ENCODE measurements at places on chromosomes 5 and 9.
A peak's percentile ranks its signal among the peaks of the same experiment; 100 is the strongest.

DNA sequence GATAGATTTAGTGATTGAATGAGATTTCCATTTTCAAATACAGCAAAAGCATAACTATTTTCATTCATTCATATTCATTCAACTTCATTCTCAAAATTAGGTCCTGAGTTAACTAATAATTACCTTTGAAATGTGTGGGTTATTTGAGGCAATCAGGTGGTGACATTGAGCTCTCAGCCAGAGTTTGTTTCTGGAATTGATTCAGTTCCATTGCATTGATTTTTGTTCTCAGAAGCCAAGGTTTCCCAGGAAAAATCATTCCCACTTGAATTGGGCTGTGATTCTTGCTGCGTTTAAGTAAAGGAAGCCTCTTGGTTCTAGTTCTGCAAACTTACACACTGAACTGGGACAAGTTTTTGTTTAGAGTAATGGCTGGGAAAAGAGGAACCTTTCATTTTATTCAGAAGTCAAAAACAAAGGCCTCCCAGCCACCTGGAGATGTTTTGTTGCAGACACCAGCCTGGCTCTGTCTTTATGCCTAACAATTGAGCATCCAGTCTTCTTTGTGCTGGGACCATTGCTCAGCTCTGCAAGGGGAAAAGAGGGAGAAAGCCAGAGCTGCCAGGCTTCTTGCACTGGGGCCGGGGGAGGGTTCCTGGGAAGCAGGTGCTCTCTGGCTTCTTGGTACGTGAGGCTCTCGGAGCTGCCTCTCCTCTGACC is 198.6 kb downstream of the TRIO start:
- DNase-seq: no peak

DNA sequence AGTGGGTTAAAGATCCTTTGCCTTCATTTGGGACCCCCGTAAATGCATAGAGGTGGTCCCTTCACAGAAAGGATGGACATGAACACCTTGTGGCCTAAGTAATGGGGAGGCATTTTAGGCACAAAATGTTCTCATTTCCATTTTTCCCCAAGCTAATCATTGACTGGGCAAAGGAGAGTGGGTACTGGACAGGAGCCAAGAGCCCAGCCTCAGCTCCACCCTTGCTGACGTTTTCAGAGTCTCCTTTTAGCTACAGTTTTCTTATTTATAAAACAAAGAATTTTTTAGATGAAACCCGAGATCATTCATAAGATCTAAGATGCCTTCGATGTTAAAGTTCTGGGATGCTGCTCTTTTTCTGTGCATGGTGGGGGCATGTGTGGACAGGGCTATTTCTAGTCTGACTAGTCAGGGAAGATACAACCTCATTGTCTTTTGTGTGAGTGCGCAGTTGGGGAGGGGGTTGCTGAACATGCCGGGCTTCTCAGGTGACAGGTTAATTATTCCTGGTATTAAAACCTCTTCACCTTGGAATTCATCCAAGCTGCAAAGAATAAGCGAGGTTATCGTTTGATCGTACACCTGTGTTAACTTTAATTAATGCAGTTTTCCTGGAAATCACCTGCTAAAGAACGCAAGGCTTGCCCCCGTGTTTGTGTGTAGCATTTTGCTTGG is 48.4 kb downstream of the ADAMTS16 start:
- DNase-seq: no peak

DNA sequence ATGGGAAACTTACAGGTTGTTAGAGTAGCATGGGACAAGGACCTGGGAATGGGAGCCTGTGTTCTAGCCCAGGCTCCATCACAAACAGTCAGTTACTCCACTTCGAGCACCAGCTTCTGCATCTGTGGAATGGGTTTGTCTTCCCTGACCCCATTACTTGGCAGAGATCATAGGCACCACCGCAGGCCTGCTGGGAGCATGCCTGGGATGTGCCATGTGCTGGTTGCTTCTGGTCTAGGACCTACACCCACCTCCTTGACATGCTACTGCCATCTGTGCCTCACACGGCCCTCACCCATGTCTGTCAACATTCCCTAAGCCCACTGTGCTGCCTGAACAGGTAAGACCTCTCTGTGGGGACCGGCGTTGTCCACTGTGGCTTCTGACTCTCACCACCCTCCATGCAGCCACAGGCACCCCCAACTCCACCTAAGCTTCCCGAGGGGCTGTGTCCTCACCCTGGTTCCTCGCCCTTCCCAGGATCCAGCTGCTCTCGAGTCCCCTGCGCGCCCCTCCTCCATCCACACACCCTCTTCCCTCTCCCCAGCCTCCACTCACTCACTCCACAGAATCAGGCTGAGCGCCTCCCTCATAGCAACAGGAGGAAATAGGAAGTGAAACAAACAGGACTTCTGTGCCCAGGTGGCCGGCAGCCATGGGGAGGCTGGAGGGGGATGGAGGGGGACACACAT is 85.9 kb upstream of the FAM120A start:
- DNase-seq: no peak

- no peak for DNase-seq
Observed at GRCh38 chr9:74729136-74729695, 158.5 kb downstream of the TRPM6 start.

DNA sequence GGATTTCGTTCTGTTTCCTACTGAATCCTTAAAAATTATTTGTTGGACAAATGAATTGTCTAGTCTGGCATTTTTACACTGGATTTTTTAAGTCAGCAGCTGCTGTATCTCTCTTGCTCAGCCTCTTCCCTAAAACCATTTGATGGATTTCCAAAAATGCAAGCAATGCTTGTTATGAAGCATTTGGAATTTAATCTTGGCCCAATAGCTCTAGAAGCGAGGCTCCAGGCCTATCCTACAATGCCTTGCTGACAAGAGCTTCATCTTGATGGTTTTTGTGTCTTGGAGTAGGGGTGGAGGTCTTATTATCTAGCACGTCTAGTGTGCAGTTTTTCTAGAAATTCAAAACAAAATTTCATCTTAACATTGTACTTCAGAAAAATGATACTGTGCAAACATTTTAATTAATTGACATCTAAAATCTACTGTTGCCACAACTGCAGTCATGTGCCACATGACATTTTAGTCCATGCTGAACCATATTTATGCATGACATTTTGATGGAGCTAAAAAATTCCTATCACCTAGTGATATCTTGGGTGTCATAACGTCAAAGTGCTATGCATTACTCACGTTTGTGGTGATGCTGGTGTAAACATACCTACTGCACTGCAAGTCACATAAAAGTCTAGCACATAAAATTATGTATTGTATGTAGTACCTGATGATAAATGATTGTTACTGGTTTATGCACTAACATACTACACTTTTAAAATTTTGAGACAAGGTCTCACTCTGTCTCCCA is 5.9 kb upstream of the RAD23B start:
- no peak for DNase-seq

- DNase-seq: no peak
Observed at GRCh38 chr5:35440409-35440808, 177.3 kb upstream of the SPEF2 start.

DNA sequence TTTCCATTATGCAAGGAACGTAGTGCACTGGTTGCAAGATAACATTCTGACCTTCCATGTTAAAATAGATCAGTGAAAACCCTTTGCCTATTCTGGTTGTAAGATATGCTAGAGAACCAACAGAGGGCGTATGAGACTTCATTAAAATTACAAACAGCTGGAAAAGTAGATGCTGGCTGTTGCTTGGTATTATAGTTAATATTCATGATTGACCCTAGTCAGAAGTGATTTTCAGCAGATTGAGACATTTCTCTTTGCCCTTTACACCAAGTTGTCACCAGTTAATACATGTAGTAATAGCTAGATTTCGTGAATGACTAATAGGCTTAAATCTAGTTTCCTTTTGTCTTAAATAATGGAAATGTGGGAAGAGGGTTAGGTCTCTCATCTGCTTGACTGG is 13.8 kb upstream of the FGF18 start:
- no peak for DNase-seq

GRCh38 chr5:128490761-128491160 is 47.3 kb downstream of the FBN2 start:
- no peak for DNase-seq

- no peak for DNase-seq
Observed at GRCh38 chr5:177306674-177307543, 3.3 kb downstream of the PRELID1 start.

DNA sequence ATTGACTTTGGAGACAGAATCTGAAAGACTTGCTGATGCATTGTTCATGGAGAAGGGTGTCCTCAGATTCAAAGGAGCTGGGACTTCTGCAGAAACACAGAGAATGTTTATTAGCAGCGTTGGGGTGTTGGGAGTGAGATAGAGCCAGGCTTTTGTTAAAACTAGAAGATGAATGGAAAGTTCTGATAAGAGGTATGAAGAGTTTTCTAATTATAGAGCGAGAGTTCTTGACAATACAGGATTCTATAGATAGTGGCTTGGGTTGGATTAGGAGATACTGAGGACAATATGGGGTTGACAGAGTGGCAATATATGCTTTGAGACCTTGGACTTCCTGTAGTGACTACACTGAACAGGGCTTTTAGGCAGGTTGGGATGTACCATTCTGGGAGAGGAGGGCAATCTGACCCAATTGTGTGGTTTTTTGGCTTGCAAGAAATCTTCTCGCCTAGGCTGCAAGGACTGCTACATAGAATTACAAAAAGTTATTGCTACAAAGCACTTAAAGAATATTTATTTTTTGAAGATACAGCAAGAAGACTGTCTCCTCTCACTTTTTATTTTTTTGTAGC is 83.1 kb downstream of the FER start:
- no peak for DNase-seq

GRCh38 chr5:134732819-134733218 is 5.5 kb upstream of the CAMLG start:
- no peak for DNase-seq

GRCh38 chr5:34570721-34571676 is 85.1 kb upstream of the RAI14 start:
- no peak for DNase-seq

- no peak for DNase-seq
Observed at GRCh38 chr9:94792511-94792910, 66.0 kb downstream of the AOPEP start.

- no peak for DNase-seq
Observed at GRCh38 chr5:151643388-151643787, 43.3 kb downstream of the SPARC start.

- DNase-seq: no peak
Observed at GRCh38 chr5:141485321-141486055, 658 bp downstream of the PCDHGC4 start.

DNA sequence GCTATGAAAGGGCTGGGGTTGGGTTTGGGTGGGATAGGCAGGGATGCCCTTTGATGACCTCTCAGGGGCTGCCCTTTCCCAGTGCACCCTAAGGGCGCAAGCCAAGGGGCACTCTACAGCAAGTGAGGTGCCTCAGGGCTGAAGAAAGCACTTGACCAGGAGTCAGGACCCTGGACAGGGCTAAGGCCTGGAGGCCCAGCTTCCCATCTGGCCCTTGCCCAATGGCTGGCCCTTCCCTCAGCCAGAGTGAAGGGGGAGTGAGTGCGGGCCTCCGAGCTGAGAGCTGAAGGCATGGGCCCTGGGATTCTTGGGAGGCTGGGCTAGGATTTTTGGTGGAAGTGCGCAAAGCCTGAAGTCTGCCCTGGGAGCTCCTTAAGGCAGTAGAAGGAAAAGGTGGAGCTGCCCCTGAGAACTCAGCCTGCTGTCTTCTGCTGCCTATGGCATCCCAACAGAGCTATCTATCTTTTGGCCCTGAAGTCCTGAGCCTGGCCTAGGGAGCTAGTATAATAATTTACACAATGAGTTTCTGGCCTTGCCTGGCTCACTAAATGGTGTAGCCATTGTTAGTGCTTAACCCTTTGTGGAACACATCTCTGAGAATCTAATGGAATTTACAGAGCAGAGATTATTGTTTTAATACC is 16.4 kb downstream of the JADE2 start:
- no peak for DNase-seq

DNA sequence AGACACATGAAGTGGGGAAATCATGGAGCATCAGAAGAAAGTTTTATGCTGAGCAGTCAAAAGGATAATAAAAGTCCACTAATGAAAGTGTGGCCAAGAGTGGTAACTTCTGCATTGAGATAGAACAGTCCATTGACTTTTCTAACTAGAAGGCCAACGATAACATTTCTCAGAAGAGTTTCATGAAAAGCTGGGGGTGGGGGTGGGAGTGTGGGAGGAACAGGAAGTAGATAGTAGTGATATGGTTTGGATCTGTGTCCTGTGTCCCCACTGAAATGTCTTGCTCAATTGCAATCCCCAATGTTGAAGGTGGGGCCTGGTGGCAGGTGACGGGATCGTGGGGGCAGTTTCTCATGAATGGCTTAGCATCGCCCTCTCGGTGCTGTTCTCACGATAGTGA is 36.2 kb upstream of the SNAPC3 start:
- DNase-seq: no peak

DNA sequence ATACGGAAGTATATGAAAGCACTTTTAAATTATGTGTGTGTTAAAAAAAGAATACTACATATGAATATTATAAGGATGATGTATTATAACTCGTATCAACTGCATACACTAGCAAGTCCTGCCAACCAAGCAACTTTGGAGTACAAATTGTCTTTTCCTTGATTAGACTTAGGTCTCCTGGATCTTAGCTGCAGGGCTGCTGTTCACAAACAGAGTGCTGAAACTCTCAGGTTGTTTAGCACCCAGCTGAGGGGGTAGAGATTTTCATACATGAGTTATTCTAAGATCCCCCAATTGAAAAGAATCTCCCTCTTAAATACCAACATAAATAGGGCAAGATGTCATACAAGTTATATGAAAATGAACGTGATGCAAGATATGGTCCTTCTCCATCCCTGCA is 149.8 kb upstream of the TNC start:
- DNase-seq: no peak

GRCh38 chr5:54090495-54091120 is 219.8 kb downstream of the ARL15 start:
- no peak for DNase-seq

GRCh38 chr9:81112627-81113452 is 576.5 kb downstream of the TLE1 start:
- DNase-seq: no peak

DNA sequence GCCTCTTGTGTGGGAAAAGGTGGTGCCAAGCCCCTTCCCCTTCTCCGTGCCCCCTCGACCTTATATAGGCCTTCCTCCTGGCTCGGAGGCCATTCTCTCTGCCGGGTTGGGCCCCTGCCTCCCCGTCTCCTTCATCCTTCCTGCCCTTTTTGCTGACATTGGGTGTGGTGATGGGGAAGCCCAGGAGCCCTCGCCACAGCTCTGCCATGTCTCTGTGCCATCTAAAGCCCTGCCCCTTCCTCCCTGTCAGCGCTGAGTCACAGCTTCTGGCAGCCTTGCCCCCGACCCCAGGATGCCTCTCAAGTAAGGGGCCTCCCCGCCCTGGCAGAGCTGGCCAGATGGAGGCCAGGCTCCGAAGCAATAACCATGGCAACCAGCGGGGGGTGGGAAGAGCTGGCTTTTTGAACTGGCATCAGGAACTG is 30.4 kb downstream of the JADE2 start:
- DNase-seq: peak; percentile 85

- DNase-seq: no peak
Observed at GRCh38 chr9:114196979-114197622, 41.8 kb downstream of the COL27A1 start.
